Ammon's horn (tissue), 1 donor: ENCODE measurements at places on chromosomes 7 and 10.
A peak's percentile ranks its signal among the peaks of the same experiment; 100 is the strongest.

- peak; percentile 87 for DNase-seq
These were observed 299.8 kb downstream of the HGF start for GRCh38 chr7:81469869-81470723.

DNA sequence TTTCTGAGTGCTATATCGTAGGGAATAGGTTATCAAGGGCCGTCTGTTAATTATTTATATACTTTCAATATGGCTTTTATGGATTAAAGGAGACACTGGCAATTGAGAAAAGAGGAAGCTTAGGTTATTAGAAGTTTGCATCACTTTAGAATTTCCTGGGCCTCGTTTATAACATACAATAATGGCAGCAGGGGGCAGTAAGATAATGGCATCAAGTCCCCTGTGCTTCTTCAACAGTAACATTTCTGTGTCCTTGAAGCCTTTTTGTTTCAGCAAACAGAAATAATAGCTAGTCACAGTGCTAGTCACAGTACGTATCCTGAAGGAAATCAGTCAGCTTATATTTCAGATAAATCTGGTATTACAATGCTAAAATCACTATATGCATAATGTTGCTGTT is 41.9 kb downstream of the SPAM1 start:
- peak; percentile 81 for DNase-seq

DNA sequence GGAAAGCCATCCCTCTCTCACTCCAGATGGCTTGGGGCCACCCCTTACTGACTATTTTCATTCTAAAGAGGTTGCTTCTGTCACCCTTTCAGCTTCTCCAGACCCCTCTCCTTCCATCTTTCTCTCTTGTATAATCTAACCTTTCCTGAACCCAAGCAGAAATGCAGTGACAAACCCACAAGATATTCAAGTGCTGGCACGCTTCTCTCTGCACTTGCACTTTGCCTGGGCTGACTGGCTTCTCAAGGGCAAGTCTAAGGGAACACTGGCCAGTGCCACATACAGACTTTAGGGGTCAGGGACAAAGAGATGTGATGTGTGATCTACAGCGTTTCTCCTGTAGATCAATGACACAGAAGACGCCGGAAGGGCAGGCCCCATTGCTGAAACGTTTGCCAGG is 150.4 kb upstream of the LANCL2 start:
- DNase-seq = no peak

DNA sequence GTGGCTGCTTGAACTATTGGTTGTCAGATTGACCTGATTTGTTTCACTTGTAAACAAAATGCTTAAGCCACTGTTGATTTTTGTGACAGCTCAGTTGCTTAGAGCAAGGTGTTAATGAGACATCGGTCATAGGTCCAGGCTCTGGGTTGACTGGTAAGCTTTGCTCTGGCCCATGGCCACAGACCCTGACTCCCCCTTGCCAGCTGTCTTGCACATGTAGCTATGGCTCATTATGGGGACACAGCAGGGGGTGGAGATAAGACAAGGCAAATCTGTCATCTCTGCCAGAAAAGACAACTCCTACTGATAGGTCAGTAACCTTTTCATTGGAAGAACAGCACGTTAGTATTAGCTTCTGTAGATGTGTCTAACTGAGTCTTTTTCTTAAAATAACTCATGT is 95.3 kb downstream of the KAT6B start:
- no peak for DNase-seq
